ENCODE measurements at places on chromosomes 12 and 14.
A peak's percentile ranks its signal among the peaks of the same experiment; 100 is the strongest.

DNA sequence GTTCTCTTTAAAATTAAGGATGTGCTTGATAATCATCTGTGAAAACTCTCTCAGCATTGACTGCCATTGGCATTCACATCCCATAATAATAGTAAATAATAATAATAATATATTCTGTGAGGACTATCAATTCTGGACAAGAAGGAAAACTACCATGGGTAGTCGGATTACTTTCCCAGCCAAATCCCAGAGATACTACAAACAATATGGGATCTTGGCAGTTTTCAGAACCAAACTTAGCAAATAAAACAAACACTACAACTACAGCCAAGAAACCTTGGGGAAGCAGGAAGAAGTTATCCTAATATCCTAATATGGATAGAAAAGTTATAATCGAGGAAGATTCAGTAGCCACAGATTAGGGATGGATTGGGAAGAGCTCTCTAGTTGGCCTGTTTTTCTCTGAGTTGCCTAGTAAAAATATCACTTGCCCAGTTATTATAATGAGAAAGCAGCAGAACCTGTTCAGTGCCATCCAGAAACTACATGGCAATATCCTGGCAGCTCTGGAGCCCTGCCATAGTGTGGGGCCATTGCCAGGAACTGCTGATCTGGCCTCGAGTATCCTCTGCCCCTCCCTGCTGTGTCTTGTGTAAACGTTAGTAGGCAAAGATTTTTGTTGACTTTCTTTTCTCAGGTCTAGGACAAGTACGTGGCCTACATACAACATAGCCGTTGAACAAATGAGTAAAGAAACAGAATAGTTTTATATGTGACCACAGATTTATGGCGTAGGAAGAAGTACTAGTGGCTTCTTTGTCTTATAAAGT lies 193.5 kb downstream of the SLC2A13 start:
- DNase-seq = no peak

DNA sequence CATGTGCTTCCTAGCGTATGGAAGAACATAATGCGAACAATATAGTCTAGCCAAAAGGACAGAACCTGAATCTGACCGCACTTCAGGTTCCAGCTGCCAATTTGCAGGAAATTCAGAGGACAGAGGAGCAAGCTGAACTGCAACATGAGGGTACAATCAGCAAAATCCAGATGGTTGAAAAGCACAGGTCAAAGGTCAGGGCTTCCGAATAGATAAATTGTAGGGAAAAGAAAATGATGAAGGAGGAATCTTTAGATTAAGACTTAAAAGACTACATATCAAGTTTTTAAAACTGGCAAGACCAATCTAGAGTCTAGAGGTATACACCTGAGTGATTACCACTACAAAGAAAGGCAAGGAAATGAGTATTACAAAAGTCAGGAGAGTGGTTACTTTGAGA lies 42.1 kb upstream of the SELPLG start:
- no peak for DNase-seq

DNA sequence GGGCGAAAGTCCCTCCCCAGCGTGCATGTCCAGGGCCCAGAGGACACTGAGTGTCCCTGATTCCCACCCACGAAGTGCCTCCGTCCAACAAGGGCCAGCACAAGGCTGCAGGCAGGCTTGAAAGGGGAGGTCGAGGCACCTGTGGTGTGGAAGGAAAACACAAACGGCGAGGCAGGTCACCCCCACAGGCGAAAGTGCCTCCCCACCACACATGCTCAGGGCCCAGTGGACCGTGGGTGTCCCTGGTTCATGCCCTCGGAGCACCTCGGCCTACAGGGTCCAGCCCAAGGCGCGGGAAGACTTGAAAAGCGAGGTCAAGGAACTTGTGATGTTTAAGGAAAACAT lies 370.4 kb downstream of the ALG10 start:
- DNase-seq = peak; percentile 42

- no peak for DNase-seq
Observed at GRCh38 chr12:50057000-50057841, at the start of gene ASIC1. TSS of gene ASIC1 (plus strand) at chr12:50057596. CDS start at chr12:50058767, 1,171 bp downstream.

DNA sequence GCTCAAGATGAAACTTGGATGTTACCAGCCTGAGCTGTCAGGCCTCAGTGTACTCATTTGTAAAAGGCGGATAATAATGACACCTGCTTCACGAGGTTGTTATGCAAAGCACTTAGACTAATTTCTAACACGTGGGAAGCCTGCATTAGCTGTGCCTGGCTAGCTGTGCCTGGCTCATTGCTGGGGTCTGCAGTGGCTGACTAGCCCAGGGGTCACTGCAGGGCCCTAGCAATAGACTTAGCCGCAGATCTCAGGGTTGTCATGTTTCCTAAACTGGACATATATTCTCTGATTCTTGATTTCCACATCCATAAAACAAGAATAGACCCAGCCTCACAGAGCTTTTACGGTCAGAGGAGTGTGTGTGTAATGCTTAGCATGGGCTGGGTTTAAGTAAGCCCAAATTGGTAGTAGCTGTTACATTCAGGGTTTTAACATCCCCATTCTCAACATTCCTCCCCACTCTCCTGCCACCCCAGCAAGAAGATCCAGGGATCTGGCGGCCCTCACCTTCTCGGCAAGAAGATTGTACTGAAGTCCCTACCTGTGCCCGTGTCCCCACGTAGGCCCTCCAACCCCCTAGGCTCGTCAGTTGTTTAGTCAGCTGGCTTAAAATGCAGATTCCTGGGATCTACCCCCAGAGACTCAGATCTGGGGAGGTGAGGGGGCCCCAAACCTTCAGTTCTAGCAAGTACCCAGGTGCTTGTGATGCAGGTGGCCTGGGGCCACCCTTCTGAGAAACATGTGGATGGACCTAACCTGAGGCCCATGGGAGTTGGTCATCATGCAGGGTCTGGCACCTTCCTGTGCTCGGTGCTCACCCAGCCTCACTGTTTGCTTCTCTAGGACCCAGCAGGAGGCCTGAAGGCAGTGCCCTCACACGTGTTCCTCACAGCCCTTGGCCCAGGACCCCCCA lies 8.6 kb downstream of the NR4A1 start:
- DNase-seq = no peak

DNA sequence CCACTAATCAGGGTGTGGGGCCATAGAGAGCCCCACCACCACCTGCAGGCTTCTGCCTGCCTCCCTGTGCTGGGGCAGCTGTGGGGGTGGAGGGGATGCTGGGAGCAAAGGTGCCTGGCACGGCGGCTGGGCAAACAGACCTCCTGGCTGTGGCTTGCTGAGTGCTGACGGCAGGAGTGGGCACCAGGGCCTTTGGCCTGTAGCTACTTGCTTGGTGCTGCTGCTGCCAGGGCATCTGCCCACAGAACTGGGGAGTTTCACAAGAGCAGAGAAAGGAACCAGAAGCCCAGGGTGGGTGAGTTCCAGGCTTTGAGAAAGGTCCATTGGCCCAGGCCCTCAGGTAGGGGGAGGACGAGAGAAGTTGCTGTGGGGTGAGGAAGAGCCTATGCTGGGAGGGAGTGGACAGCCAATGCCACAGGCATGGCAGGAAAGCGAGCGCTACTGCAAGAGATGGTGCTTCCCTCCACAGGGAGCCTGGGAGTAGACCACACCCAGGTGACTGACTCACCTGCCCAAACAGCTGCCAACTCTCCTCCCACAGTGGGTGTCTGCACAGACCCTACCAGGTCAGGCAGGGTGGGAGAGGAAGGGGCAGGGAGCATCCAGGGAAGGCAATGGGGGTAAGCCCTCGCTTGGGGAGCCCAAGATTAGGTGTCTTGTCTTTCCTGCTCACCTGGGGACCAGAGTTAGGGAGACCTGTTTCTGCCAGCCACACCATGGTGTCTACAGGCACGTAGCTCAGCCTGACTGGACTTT lies 39.0 kb upstream of the HDAC7 start:
- DNase-seq = no peak

DNA sequence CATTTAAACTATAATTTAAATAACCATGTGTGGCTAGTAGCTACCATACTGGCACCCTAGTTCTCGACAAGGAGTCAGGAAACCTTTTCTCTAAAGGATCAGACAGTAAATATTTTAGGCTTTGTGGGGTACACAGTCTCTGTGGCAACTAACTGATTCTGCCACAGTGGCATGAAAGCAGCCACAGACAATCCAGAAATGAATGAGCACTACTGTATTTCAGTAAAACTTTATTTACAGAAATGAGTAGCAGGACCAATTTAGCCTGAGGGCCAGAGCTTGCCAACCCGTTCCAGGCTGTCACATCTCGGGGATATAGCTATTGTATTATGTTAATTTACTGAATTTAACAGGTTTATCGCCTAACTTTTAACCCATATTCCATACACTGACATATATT lies 278.7 kb downstream of the ITPR2 start:
- DNase-seq = no peak

- no peak for DNase-seq
Observed at GRCh38 chr12:58372298-58372697, 430.9 kb downstream of the ATP23 start.

DNA sequence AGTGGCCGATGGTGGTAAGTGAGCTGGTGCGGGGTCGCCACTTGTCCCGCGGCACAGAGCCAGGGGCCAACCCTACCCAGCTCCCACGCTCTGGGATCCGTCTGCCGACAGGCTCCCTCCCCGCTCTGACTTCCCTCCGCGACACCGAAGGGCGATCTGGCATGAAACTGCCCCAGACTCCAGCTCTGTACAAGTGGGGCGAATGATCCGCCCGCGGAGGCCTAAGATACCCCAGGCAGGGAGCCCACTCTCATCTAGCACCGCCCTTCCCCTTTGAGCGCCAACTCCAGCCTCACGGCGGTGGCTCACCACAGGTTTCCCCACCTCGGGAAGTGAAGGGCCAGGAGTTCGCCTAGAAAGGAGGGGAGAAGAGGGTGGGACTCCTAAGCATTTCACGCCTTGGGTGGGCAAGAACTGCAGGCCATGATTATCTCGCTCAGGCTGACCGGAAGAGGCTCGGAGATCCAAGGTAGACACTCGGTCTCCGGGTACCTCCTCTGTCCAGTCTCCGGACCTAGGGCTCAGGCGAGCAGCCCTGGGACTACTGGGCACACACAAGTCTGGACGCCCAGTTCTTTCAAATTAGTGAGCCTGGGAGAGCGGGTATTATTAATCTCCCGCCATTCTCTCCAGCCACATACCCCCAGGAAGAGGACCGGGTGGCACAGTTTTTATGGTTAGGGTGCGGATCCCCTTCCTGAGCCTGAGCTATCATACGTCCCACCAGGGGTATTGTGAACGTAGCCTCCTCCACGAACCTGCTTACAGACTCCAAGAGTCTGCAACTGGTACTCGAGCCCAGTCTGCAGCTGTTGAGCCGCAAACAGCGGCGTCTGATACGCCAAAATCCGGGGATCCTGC lies 849 bp downstream of the WNT1 start:
- DNase-seq = no peak

- no peak for DNase-seq
Observed at GRCh38 chr12:68536885-68537485, 73.7 kb upstream of the RAP1B start.

GRCh38 chr14:55562135-55562534 lies 17.9 kb upstream of the KTN1 start:
- no peak for DNase-seq

- DNase-seq = no peak
Observed at GRCh38 chr14:103133210-103134140, 10.2 kb downstream of the TNFAIP2 start.

DNA sequence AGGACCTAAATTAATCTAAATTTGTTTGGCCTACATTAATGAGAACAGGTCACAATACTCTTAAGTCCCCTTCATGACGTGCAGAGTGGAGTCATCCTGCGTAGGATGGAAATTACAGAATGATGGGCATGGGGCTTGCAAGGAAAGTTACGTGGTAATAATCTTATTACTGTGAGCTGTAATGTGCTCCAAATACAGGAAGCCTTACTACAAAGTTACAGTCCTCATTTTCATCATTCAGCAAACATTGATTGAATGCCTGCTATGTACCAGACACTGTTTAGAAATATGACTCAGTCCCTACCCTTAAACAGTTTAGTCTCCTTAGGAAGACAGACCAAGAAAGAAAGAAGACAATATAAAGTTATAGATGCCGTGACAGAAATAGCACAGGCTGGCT lies 9.4 kb downstream of the HIGD1C start:
- DNase-seq = no peak

DNA sequence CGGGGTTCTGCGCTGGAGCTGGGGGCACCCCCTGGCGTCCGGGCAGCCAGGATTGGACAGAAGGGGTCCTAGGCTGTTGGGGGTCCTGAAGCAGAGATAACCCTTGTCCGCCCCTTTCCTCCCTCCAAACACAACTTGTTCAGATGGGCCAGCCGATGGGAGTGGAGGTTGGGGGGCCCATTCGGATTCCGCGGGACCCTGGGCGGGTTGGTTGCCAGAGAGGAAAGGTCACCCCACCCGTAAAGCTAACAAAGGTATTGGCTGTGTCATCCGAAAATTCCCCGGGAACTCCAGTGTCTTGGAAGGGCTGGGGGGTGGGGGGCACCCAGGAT lies 1.3 kb downstream of the FAM222A start:
- DNase-seq = no peak

GRCh38 chr12:99911081-99911480 lies 73.7 kb downstream of the ANKS1B start:
- peak; percentile 10 for DNase-seq

GRCh38 chr12:9711664-9712063 lies 21.2 kb downstream of the CLECL1 start:
- DNase-seq = no peak

GRCh38 chr12:21828779-21829178 lies 54.3 kb upstream of the KCNJ8 start:
- DNase-seq = no peak

- DNase-seq = no peak
Observed at GRCh38 chr12:132205271-132206045, 61.2 kb downstream of the NOC4L start.

DNA sequence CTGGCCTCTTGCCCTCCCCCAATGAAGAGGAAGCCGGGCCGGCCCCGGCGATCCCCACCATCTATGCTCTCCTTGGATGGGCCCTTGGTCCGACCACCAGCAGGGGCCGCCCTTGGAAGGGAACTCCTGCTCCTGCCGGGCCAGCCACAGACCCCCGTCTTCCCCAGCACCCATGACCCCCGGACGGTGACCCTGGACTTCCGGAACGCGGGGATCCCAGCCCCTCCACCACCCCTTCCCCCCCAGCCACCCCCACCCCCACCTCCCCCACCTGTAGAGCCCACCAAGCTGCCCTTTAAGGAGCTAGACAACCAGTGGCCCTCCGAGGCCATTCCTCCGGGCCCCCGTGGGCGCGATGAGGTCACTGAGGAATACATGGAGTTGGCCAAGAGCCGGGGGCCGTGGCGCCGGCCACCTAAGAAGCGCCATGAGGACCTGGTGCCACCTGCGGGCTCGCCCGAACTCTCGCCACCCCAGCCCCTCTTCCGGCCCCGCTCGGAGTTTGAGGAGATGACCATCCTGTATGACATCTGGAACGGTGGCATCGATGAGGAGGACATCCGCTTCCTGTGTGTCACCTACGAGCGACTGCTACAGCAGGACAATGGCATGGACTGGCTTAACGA lies 19.4 kb downstream of the SETD1B start:
- no peak for DNase-seq

- DNase-seq = no peak
Observed at GRCh38 chr12:88793096-88793495, 212.8 kb upstream of the KITLG start.

DNA sequence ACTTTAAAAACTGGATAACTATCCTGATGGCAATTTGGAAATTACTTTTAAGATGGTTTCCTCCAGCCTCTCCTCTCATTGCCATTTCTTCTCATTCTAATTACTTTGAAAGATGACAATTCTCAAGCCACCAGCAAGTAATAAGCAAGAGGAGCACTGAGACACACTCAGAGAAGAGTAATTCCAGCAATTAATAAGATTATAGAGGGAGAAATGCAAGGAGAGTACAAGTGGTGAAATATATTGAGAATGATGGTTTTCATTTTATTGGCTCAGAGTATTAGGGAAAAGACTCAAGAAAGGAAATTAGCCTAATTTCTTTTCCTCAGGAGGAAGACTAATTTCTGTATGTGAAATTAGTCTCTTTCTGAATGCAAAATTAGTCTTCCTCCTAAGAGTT lies 20.5 kb upstream of the MSRB3 start:
- DNase-seq = no peak
